ENCODE measurements at places on chromosomes 3 and 15. TPM values are rescaled to one million over a fixed set of nuclear protein-coding genes. Genes with fewer than 3 reads are reported as not detected.
A peak's percentile ranks its signal among the peaks of the same experiment; 100 is the strongest.

DNA sequence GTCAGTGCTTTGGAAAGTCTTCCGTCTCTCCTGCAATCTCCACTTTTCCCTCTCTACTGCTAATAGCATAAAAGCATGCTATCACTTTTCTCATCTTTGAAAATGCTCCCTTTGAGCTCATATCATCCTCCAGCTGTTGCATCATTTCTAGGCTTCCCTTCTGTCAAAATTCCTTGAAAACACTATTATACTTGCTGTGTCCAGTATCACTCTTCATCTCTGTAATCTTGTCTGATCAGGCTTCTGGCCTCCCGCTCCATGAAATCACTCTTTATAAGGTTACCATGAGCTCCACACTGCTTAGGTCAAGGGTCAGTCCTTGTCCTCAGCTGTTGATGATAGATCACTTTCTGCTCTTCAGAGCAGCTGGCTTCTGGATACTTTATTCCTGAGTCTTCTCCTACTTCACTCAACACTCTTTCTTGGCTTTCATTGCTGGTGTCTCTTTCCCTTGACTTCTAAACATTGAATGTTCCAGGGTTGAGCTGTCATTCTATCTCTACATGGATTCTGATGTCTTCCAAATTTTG is 50.9 kb upstream of the SPTSSB start:
- DNase-seq: peak; percentile 38

DNA sequence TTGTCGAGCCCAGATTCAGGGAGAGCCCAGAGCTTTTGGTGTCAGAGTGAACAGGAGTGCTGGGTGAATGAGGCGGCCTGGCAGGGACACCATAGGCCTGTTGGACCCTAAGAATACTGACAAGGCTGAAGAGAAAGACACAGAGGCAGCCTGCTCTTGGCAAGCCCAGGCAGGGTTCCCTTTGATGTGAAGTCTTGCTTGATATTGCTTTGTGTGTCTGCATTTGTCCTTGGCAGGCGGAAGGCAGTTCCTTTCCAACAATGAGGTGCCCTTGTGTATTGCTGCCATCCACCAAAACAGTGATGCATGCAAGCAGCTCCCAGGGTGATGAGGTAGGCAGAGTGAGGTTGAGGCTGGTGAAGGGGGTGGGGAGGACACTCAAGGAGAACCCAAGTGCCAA is 152.7 kb upstream of the TSC22D2 start:
- DNase-seq: no peak

The SLC22A13 gene
- 0.40 TPM for total RNA-seq

GRCh38 chr15:47041301-47041700 is 676.0 kb upstream of the SEMA6D start:
- DNase-seq: no peak

GRCh38 chr3:107024551-107025026 is 352.6 kb upstream of the CCDC54 start:
- DNase-seq: peak; percentile 20

The ZMYND10 gene
- total RNA-seq: 0.47 TPM

GRCh38 chr3:27714692-27715453 is 7.2 kb downstream of the EOMES start:
- peak; percentile 13 for DNase-seq

The SHC4 gene
- 2.9 TPM for total RNA-seq

The MTHFS gene
- total RNA-seq: 15.0 TPM

The CD86 gene
- total RNA-seq: not detected

The ALG1L2 gene
- not detected for total RNA-seq

DNA sequence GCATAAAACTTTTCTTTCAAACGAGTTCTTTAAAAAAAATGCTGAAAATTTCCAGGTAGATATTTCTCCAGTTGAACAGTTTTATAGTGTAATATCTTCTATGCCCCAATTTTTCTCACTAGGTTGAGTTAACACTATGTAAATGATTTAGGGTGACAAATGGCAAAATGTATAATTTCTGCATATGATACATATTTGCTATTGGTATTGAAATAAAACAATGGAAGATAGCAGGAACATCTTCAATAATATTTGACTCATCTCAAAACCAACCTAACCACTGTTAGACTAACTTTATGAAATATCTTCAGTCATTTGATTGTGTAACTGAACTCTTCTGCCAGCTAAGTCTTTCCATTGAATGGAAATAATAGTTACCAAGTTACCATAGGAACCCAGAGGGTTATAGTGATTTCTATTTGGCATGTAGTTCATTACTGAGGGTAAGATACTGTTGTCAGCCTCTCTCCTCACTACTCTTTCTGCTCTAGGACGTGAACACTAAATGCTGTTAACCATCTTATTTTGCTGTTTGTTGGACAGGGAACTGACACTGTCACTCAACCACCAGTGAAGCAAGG is 824.7 kb upstream of the NECTIN3 start:
- peak; percentile 9 for DNase-seq

GRCh38 chr3:12379640-12380429 is 91.0 kb downstream of the PPARG start:
- DNase-seq: no peak
